Eye (tissue), 1 donor: ENCODE measurements at places on chromosomes 2 and 18.

DNA sequence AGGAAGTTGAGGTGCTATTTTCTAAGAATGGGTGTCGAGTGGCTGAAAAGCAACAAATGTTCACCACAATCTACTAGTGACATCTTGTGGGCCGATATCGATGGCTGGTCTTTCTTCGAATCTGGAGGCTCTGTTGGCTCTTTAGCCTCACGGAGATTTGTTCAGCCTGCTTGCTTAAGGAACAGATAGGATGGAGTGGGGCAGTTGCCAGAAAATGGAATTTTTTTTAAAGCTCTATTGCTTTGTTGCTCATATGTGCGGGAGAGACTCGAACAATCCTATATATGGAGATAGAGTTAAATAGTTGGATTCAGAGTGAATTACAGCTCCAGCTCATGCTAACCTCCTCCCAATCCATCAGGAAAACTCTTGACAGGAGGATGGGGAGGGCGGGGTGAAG is 70.9 kb upstream of the LYPD6B start:
- DNase-seq, result no peak

- DNase-seq, result no peak
Observed at GRCh38 chr2:151111599-151112278, 149.9 kb downstream of the RBM43 start.

DNA sequence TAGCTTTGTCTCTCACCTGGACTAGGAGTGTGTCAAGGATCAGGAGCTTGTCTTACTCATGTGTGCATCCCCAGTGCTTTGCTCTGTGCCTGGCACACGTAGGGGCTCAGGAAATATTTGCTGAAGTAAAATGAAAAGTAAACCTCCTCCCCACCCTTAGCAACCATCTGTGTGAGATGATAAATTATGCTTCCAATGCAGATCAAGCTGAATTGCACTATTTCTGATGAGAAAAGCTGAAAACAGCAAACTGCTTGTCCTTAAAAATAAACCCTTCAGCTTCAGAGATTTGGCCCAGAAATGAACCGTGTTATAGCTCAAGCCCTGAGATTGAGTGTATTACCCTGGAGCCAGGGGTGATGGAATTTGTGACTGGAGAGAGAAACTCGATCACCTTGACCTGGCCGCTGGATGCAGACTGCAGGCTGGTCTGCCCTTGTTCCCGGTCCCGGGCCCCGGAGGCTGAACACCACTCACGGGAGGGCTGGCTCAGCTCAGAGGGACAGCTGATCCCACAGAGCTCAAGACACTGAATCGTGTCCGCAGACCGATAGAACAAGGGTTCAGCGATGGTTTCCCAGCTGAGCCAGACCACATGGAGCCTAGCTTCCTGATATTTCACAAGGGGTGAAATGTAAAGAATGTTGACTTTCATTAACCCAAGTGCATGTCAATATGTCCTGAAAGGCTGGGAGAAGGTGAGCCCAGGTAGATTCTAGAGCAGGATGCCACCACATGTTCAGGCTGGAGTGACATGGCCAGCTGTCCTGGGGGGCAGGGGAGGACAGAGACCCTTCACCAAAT is 50.5 kb downstream of the DDX1 start:
- no peak for DNase-seq

DNA sequence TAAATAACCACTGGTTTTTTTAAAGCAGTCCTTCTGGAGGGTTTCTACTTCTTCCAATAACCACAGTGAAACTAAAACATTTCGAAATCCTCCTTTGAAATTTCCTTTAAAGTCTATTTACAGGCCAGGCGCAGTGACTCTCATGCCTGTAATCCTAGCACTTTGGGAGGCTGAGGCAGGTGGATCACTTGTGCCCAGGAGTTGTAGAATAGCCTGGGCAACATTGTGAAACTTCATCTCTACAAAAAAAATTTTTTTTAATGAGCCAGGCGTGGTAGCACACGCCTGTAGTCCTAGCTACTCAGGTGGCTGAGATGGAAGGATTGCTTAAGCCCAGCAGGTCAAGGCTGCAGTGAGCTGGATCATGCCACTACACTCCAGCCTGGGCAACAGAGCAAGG is 15.2 kb downstream of the KIDINS220 start:
- DNase-seq, result no peak

DNA sequence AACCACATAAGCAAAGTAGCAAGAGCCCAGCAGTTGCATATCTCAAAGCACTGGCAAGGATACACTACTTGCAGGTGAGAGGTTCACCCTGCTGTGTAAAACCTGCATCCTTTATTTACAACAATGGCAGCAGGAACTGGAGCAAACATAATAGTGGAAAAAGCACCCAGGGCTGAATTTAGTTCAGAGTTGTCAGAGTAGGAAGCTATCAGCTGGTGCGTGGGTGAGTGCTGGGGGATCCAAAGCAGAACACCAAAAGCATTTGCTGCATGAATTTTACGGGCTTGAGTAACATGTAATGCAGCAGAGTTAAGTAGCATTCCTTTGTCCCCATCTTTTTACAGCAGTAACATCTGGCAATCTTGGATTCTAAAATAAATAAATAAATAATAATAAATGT is 73.5 kb upstream of the SRD5A2 start:
- DNase-seq, result peak; percentile 3

- no peak for DNase-seq
Observed at GRCh38 chr18:6279308-6279707, 135.4 kb downstream of the L3MBTL4 start.

GRCh38 chr18:11993264-11993916 is 12.1 kb downstream of the IMPA2 start:
- no peak for DNase-seq

DNA sequence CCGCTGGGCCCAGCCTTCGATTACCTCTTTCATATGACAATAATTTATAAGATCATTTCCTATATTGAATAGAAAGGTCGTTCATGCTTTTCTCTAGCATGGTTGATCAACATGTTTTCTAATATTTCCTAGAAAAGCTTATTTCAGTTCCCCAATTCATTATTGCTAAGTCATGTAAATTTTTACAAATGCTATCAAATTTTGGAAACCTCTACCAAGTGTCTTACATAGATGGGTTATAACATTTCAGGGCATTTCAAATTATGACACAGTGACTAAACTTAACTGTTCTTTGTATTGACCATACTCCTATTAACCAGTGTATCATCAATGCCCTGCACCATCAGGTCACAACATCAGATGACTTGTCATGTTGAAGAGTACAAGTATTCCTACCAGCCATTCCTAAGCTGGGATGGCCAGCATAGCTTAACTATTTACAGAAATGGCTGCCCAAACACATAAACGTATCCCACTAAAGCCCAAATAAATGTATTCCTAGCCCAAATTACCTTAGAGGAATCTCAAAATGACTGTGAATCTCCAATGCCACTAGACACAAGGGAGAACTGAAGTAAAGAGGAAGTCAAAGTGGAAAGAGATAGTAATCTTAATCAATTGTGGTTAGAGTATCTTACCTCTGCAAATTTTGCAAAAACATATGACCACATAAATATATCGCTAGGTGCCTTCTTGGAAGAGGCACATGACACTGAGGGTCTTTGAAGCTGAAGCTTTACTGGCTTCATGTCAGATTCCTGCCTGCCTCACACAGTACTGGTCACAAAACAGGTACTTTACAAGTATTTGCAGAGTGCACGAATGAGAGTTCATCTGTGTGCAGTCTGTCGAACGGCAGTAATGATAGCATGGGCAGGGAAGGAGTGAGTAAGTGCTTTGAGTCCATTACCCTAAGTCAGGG is 87.3 kb upstream of the TLK1 start:
- DNase-seq, result no peak

DNA sequence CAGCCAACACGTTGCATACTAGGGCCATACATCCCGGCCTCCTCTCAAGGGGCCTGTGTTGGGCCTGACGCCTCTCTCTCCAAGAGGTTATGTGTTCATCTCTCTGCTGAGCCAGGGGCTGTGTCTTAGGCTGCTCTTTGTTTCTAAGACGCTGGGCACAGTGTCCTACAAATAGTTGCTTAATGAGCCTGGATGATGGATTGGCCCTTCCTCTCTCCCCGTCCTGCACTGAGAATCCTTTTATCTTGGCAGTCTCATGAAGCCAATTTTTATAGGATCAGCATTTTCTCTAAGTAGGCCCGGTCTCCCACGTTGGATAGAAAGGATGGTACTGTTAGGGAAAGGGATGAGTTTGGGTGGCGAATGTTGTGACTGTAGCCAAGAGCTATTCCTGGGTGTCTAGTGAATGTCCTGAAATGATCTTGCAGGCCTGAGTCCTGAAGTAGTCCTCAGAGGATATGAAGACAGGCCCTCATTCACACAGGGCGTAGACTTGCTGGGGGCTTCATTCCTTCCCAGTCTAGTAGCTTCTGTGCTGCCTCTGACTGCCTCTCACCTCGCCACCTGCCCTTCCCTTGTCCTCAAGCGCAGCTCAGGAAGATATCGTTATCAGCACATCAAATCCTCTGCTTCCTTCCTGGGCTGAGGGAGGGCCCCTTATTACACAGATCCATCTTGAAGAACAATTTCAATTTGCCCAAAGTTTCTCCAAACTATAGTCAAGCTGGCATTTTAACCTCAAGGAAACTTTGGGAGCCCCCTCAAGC is 8.8 kb downstream of the LBH start:
- no peak for DNase-seq

DNA sequence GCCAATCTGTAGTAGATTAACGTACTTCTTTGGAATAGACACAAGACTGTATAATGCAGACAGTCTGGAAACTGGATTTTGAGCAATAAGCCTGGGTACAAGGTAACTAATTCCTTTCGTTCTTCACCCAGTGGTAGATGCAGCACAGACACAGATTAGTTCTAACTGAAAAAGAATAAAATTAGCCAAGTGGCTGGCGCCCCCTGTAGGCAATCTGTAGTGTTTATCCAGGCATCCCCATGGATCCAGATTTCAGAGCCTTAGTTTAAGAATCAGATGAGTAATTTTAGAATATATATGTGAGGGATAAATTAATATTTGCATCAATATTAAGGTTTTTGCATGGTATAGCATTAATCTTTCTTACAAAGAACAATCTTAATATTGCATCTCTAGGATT is 563.9 kb downstream of the DCC start:
- peak; percentile 83 for DNase-seq

DNA sequence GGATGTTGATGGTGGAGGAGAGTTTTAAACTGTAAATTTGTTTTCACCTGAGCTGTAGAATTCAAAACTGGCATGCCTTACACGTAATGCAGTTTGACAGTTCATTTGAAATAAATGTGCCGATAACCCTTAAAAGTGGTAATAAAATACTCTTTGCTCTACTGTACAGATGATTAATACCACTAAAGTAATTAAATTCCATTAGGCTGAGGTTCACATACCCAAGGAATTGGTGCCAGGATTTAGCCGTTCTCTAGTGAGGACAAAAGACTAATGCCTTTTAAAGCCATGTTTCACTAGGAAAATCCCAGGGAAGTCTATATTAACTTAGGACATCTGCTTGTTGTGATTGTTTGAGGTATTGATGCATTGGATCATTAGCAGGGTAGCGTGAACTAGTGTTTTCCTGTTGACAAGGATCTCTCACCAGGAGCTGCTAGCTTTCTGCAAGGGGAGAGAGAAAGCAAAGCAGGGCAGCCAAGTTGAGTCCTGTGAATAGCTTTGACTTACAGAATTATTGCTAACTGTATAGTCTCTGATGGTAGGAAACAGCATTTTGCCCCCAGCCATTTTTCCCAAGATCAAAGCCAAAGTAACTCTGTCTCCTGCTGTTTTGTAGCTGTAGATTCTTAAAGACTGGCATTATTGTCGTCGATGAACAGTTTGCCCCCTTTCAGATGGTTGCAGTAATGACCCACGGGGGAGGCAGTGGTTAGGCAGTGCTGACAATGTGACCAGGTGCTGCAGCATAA is 280.9 kb upstream of the FANCL start:
- DNase-seq, result peak; percentile 58

GRCh38 chr18:62912885-62913284 is 197.5 kb downstream of the PHLPP1 start:
- no peak for DNase-seq

DNA sequence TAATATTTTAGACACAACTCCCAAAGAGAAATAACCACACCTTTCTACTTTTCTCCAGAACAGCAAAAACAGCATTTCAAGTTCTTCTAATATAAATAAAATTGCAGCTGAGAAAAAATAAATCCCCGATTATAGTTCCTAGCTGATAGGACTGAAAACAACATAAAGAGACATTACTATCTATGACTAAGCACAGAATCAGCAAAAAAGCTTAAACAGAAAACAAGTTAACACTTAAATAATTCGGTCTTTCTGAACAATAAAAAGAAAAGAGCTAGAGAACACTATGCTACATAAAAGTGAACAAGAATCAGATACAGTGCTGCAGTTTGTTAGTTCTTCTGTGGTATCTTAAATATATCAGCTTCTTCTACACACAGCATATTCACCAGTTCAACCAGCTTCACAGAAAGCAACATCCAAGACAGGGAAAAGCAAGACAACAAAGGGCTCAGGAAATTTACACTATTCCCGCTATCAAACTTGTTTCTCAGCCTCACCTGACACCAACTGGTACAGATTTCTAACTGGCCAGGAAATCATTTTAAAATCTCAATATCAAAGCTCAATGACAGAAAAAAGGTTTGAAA is 28.6 kb downstream of the FEZ2 start:
- DNase-seq, result no peak

DNA sequence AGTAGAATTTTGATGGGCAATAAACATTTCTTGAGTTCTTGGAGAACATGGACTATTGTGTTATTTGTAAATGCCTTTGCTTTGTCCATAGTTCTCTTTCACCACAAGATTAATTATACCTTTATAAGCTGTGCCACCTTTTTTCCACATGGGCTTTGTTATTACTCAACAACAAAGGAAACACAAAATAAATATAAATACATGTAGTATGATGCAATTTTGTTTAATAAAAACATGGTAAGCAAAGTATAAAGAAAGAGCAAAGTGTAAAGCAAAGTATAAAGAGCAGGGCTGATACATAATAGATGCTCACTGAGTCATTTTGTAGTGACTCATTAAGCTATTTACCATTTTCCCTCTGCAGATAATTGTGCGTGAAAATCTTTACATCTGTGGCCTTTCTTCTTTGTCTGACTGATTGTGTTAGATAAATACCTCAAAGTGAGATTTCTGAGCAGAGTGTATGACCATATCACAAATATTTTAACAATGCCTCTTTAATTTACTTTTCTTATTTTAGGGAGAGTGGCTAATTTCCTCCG is 80.9 kb downstream of the CERS6 start:
- no peak for DNase-seq

- DNase-seq, result no peak
Observed at GRCh38 chr2:222837643-222838056, 23.2 kb upstream of the ACSL3 start.

GRCh38 chr18:35618696-35619095 is 37.2 kb downstream of the GALNT1 start:
- DNase-seq, result no peak

DNA sequence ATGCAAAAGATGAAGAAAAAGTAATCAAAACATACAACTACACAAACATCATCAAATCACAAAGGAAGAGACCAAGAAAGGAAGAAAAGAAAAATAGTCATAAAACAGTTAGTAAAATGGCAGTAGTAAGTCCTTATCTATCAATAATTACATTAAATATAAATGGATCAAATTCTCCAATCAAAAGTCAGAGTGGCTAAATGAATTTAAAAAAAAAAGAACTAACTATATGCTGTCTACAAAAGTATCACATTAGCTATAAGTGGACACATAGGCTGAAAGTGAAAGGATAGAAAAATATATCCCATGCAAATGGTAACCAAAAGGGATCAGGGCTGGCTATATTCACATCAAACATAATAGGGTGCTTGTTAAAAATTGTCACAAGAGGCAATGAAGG is 116.5 kb downstream of the NOL4 start:
- no peak for DNase-seq

GRCh38 chr18:47422524-47422923 is 171.1 kb upstream of the SKOR2 start:
- peak; percentile 36 for DNase-seq

GRCh38 chr2:38375696-38376345 is 1.3 kb downstream of the ATL2 start:
- no peak for DNase-seq
